Endothelial cell of umbilical vein (primary cell): ENCODE measurements at places on chromosomes 2 and 18. TPM values are rescaled to one million over a fixed set of nuclear protein-coding genes. Genes with fewer than 3 reads are reported as not detected.

Gene POTEC
- total RNA-seq, result not detected in 2 replicates

Gene OTOS
- total RNA-seq, result not detected in 2 replicates

Gene TRIB2
- total RNA-seq, result 17.6 and 20.5 TPM in 2 replicates

GRCh38 chr2:220857368-220857767 is 714.7 kb downstream of the EPHA4 start:
- DNase-seq, result no peak
- no peaks in the 10 kb centered on the region for H3K4me1 ChIP-seq
- H3K27me3 ChIP-seq, result no peaks in the 10 kb centered on the region
- H3K36me3 ChIP-seq, result no peaks in the 10 kb centered on the region

- no peaks in the 10 kb centered on the region for H3K4me1 ChIP-seq
- H3K27me3 ChIP-seq, result no peaks in the 10 kb centered on the region
- peak; percentile 88 for DNase-seq
- H3K27ac ChIP-seq, result peak overlapping the region; percentile 42
- H3K4me3 ChIP-seq, result no peak overlapping the region
Observed at GRCh38 chr2:118003396-118003824, 10.5 kb downstream of the CCDC93 start.

- H3K36me3 ChIP-seq, result no peaks in the 10 kb centered on the region
Observed at GRCh38 chr18:12305930-12306629, 2.0 kb upstream of the TUBB6 start.

- H3K4me3 ChIP-seq, result no peak overlapping the region
- no peak for DNase-seq
- no peaks in the 10 kb centered on the region for H3K4me1 ChIP-seq
- H3K36me3 ChIP-seq, result no peaks in the 10 kb centered on the region
- H3K27me3 ChIP-seq, result peaks cover 2% of the 10 kb centered on the region
Observed at GRCh38 chr18:46315161-46315560, 211.0 kb downstream of the HAUS1 start.

- no peak overlapping the region for H3K27ac ChIP-seq
- H3K4me3 ChIP-seq, result no peak overlapping the region
- peaks cover 4% of the 10 kb centered on the region for H3K27me3 ChIP-seq
- DNase-seq, result no peak
- H3K4me1 ChIP-seq, result no peaks in the 10 kb centered on the region
Observed at GRCh38 chr2:156385242-156385641, 50.9 kb upstream of the GPD2 start.

DNA sequence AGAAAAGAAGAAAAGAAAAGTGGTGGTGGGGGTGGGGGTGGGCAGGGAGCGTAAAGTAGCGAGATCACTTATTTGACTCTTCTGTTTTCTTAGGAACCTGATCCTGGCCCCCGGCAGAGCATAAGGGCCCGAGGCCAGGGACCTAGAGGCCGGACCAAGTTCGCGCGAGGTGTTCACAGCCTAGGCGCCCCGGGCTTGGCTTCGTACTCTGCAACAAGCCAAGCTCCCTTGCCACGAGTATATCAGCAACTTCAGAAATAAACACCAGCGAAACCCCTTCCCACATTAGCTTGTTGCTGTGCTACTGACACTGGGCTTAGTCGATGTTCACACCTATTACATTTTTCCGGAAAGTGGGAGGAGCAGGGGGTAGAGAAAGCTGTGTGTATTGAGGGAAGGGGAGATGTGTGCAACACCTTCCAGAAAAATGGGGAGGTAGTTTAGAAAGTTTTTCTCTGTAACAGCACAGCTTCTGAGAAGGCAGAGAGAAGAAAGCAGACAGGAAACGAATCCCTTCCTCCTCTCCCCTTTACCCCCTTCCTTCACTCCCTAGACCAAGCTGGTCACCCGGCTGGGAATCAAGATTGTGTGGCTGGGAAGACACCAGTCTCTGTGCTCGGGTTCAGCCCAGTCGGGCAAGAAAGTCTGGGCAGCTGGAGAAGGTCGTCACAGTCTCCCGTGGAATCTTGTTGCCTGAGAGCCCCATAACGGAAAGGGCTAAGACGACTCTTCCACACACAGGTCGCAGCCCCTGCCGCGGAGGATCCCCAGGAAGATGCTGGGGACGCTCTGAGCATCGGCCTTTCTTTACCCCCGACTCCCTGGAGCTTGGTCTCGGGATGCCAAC is 12.0 kb upstream of the SATB2 start:
- H3K4me1 ChIP-seq, result no peaks in the 10 kb centered on the region
- H3K4me3 ChIP-seq, result no peak overlapping the region
- H3K36me3 ChIP-seq, result no peaks in the 10 kb centered on the region
- no peak for DNase-seq
- peaks cover 82% of the 10 kb centered on the region for H3K27me3 ChIP-seq
- no peak overlapping the region for H3K27ac ChIP-seq

- no peak for DNase-seq
- H3K27me3 ChIP-seq, result no peaks in the 10 kb centered on the region
- no peak overlapping the region for H3K27ac ChIP-seq
- H3K4me3 ChIP-seq, result no peak overlapping the region
Observed at GRCh38 chr2:208541461-208541988, 134.9 kb downstream of the PTH2R start.

DNA sequence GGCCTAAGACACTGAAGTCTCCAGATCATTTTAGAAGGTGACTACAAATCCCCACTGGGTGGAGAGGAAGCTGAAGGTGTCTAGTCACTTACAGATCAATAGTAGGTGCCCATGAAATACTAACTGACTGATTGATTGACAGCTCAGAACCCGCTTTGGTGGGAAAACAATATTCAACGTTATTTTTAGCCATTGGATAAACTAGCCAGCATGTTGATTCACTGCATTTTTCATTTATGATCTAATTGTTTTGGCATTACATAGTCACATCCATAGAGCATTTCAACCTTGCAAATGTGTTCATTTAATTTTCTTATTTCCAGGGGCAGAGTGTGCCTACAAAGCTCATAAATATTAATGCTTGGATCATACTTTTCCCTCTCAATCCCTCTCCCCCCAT is 162.3 kb downstream of the MREG start:
- H3K27me3 ChIP-seq, result no peaks in the 10 kb centered on the region
- peak; percentile 92 for DNase-seq
- peak overlapping the region; percentile 98 for H3K27ac ChIP-seq
- no peak overlapping the region for H3K4me3 ChIP-seq
- H3K36me3 ChIP-seq, result no peaks in the 10 kb centered on the region

GRCh38 chr18:47756364-47757016 is 174.0 kb downstream of the SMAD2 start:
- no peak overlapping the region for H3K27ac ChIP-seq
- H3K4me3 ChIP-seq, result no peak overlapping the region
- H3K4me1 ChIP-seq, result no peaks in the 10 kb centered on the region
- DNase-seq, result peak; percentile 62

- no peaks in the 10 kb centered on the region for H3K36me3 ChIP-seq
- H3K4me1 ChIP-seq, result peaks cover 11% of the 10 kb centered on the region
- no peak overlapping the region for H3K4me3 ChIP-seq
- DNase-seq, result no peak
- H3K27ac ChIP-seq, result no peak overlapping the region
Observed at GRCh38 chr2:62084801-62085200, 111.1 kb upstream of the B3GNT2 start.

DNA sequence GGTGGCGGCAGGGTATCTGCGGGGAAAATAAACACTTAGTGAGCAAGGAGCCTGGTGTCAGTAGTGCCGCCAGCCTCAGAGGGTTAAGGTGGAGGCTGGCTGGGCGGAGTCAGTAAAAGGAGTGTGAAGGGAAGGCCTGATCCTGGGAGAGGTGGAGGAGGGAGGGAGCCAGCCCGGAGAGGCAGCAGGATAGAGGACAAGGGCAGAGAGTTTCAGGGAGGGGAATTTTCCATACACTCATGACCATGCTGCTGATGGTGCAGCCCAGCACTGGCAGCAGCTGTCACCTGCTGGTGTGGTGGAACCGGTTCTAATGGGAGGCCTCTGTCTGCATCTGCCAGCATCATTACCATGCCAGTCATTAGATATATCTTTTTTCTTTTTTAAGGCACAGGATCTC is 2.0 kb upstream of the TEX44 start:
- no peak for DNase-seq
- H3K36me3 ChIP-seq, result no peaks in the 10 kb centered on the region
- H3K4me3 ChIP-seq, result no peak overlapping the region
- peaks cover 5% of the 10 kb centered on the region for H3K27me3 ChIP-seq
- no peak overlapping the region for H3K27ac ChIP-seq

DNA sequence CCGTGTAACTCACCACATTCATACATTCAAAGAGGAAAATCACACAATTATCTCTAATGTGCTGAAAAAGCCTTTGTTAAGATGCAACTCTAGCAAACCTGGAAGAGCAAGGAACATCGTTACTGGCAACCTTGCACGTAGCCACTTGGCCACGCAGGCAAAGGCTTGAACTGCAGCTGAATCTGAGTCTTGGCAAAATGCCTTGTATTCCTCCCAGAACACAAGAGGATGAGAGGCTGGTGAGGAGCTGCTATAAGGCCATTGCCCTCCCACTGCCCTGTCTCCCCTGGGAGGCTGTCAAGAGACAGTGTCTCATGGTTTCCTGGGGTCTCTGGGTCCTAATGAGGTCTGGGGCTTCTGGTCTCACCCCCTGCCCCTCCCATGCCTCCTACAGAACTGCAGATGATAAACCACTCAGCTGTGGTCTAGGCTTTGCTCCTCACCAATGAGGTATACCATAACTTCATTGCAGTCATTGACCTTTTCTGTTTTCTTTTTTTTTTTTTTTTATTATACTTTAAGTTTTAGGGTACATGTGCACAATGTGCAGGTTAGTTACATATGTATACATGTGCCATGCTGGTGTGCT is 141.4 kb downstream of the SPP2 start:
- H3K36me3 ChIP-seq, result no peaks in the 10 kb centered on the region
- peaks cover 5% of the 10 kb centered on the region for H3K27me3 ChIP-seq
- no peak overlapping the region for H3K4me3 ChIP-seq
- no peak for DNase-seq
- H3K27ac ChIP-seq, result no peak overlapping the region

DNA sequence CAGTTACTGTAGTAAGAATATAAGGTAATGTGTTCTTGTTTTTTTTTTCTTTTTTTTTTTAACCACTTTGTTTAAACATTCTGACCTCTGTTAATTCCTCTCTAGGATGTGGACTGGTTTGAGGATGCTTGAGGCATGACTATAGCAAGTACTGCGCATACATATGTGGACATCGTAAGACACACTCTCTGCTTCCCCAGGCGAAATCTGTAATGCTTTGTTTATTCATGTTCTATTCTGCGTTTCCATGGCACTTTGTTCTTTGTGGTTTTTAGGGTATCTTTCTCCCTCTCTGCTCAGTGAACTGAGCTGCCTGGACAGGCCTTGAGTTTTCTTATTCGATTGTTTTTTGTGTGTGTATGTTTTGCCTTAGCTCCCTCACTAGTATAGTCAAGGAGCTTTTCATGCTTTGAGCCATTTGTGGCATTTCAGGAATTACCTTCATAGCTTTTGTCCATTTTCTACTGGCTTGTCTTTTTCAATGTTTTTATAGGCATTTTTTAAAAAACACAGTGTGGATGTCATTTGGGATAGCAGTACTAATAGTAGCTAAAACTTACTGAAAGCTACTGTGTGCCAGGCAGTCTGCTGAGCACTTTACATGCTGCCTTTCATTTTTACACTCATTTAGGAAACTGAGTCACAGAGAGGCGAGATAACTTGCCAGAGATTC is 1.9 kb upstream of the SH3BP4 start:
- no peak overlapping the region for H3K27ac ChIP-seq
- H3K4me3 ChIP-seq, result no peak overlapping the region
- H3K4me1 ChIP-seq, result peaks cover 19% of the 10 kb centered on the region

DNA sequence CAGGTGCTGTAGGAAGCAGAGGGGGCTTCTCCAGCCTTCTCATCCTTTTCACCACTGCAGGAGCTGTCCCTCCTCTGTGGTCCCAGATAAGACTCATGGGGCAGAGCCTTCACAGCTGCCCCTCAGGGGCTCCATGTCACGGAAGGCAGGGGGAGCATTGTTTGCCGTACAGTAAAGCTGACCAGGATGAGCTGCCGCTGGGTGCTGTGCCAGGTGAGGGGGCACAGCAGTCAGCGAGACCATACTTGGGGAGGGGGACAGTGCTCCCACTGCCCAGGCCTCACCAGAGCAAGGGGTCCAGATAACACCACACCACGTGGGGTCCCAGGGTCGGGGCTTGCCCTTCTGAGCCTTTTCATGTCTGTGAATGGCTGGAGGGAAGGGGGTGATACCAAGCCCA is 46.3 kb downstream of the PLEKHB2 start:
- H3K36me3 ChIP-seq, result no peaks in the 10 kb centered on the region
- no peak overlapping the region for H3K4me3 ChIP-seq
- H3K4me1 ChIP-seq, result no peaks in the 10 kb centered on the region
- no peak for DNase-seq
- no peak overlapping the region for H3K27ac ChIP-seq
